ENCODE measurements at places on chromosomes 7 and 10.
A peak's percentile ranks its signal among the peaks of the same experiment; 100 is the strongest.

- DNase-seq = no peak
Observed at GRCh38 chr10:13615650-13616300, 29.0 kb downstream of the PRPF18 start.

GRCh38 chr10:80260295-80261243, 28.9 kb downstream of the MAT1A start:
- no peak for DNase-seq

DNA sequence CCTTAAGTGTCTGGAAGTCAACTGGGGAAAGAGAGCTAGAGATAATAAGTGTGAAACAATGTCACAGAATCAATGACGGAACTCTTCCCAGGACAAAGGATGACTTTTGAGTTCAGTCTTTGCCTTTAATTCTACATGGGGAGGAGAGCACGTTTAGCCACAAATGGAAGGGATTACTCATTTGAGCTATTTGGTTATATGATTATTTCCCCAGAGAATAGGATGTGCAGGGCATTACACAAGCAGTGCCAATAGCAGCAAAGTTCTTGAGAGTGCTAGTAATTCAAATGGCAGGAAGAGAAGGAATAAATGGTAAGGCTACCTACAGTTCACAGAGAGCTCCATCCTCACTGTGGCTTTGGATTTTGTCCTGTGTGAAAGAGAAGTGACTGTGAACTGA, 6.0 kb downstream of the EGFR start:
- DNase-seq = peak; percentile 87

GRCh38 chr10:27369880-27370279, 129.3 kb upstream of the ACBD5 start:
- peak; percentile 13 for DNase-seq

GRCh38 chr7:125908711-125909110, 979.1 kb upstream of the POT1 start:
- no peak for DNase-seq

DNA sequence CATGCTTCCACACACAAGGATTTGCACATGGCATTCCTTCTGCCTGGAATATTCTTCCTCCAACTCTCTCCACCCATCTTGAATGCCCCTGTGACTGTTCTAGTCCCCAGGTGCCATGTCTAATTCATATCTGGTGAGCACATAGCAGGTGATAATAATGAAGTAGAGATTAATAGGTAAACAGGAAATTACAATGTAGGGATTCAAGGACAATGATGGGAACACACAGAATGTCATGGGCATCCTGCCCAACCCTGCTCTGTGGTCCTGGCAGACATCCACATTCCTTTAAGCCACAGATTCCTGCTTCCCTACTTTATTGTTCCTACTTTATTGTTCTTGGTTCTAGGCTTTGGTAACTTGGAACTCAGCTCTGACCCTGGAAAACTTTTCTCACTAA, 115.8 kb downstream of the THSD7A start:
- peak; percentile 41 for DNase-seq

DNA sequence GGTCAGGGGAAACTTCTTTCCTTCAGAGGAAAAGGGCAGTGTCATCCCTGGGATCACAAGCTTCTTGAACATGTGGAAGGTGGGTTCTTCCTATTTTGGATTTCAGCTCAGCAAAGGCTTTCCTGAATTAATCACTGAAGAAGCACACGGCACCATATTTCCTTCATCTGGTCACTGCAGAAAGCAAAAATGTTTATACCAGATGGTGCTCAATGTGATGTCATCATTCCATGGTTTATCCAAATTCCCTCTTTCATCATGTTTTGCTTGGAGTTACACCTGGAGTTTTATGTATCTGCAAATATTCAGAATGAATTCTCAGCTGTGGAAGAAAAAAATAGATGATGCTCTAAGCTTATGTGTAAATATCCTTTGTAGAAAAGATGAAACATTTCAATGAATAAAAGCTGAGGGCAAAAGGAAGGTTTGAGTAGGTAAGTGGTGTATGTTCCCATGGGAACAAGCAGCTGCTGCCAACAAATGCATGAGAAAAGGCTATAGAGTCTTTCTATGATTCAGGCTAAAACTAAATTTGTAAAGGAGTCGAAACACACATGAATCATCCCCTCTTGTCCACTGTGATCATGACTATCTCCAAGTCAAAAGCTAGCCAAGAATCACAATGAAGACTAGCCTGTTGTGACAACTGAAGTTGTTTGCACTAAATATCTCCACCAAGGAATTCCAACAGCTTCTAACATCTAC, 26.9 kb upstream of the BPGM start:
- peak; percentile 89 for DNase-seq

DNA sequence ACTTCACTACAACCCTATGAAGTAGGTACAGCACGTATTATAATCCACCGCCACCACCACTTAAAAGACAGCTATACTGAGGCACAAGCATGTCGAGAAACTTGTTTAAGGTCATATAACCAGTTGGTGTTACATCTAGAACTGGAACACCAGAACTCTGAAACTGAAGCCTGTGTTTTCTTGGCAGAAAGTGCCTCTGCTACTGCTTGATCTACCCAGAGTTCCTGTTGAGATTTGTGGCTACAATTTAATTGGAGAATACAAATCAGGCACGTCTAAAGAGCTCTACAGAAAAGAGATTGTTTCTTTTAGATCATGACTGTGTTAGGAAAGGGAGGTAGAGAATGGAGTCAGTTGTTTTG, 4.3 kb upstream of the ADD3 start:
- no peak for DNase-seq

- peak; percentile 70 for DNase-seq
Observed at GRCh38 chr10:126459032-126459831, 71.0 kb upstream of the ADAM12 start.

DNA sequence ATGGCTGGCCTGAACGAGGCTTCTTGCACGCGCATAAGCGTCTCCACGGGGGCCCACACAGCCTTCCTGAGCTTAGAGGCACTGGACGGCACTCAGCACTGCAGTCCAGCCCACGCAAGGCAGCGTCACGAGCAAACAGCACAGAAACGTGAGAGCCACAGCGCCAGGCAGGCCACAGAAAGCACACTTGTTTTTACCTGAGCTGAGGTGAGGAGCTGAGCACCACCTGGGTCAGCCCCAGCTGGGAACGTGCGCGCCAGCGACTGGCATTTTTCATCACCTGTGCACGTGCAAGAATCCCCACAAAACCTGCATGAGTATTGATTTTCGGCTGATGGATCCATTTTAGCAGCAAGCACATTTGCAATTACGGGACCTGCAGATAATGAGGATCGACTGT, 26.7 kb downstream of the IQCE start:
- DNase-seq = no peak

DNA sequence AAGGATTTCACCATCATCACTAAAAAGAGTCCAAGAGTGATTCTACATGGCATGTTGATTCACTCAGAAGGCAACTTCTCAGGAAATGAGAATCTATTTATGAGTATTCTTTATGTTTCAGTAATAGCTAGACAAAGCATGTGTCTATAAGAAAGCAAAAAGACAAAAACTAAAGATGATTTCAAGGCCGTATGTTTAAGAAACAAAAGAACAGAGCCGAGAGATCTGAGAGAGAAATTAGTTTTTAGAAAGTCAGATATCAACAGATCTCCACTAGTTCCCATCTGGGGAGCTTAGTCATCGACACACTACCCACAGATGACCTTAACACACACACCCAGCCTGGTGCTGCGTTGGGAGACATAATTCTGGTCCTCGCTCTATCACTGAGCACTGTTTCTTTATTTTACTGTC, 21.0 kb downstream of the PIP4K2A start:
- peak; percentile 73 for DNase-seq

- no peak for DNase-seq
Observed at GRCh38 chr10:85228726-85229125, 900.3 kb downstream of the CCSER2 start.

DNA sequence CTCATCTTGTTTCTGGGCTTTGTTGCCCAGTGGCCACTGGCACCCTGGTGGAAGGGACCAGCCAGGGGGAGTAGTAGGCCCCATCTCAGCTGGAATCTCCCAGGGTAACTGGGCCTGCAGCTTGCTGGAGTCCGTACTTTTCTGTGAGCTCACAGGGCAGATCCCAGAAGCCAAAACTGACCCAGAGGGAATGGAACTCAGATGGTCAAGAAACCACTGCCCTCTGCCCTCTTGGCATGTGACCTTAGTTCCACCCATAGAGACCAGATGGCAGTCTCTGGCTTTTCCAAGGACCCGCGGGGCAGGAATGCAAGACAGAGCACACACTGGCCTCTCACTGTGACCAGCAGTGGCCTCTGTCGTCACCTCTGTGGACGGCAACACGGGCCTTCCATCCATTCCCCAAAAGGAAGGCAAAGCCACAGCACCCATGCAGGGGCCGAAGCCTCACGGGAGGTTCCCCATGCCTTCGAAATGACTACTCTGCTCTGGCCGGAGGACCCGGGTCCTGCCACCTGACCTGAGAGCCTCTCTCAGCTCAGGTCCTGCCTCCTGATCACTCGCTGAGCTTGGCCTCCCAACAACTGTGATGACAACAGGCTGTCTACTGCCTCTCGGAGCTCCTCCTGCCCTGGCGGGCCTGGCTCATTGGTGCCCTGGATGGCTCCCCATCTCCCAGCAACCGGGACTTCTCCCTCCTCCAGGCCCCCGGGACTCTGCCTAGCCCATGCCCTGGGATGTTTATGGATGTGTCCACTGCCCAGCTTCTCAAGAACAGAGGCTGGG, 29.9 kb downstream of the MYL10 start:
- DNase-seq = no peak

GRCh38 chr10:23293145-23293724, 51.4 kb downstream of the C10orf67 start:
- peak; percentile 7 for DNase-seq

GRCh38 chr7:23100697-23101096, 4.9 kb upstream of the KLHL7 start:
- no peak for DNase-seq

GRCh38 chr10:50884302-50884701, 1.1 kb downstream of the A1CF start:
- no peak for DNase-seq

DNA sequence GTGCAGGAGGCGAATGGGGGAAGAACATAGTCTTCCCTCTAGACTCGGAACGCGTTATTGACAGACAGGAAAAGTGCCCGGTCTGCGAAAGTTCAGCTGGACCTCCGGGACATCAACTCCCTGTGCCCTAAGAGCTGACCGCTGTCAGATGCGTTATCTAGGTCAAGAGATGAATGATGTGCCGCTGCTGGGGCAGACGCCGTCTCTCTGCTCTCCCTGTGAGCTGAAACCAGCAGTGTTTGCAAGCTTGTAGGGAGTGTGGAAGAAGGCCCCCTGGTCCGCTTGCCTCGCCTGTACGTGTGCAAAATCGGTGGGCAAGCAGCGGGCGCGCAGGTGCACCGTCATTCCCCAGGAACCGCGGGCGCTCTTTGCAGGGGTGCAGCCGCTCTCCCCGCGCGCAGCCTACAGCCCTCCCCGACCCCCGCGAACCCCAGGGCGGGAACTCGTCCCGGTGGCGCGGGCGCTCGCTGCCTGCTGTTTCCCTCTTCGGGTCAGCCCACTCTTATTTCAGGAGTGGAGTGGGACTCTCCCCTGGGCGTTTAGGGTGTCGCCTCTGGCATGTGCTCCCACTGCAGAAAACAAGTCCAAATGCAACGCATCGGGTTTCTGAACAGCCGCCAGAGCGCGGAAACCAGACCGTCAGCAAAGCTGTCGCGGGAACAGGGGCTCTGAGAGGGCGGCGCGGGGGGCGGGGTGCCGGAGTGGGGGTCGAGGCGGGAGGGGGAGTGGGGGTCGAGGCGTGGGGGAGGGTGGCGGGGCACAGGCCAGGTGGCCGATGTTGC, 1.8 kb upstream of the PFKFB3 start:
- DNase-seq = peak; percentile 25

DNA sequence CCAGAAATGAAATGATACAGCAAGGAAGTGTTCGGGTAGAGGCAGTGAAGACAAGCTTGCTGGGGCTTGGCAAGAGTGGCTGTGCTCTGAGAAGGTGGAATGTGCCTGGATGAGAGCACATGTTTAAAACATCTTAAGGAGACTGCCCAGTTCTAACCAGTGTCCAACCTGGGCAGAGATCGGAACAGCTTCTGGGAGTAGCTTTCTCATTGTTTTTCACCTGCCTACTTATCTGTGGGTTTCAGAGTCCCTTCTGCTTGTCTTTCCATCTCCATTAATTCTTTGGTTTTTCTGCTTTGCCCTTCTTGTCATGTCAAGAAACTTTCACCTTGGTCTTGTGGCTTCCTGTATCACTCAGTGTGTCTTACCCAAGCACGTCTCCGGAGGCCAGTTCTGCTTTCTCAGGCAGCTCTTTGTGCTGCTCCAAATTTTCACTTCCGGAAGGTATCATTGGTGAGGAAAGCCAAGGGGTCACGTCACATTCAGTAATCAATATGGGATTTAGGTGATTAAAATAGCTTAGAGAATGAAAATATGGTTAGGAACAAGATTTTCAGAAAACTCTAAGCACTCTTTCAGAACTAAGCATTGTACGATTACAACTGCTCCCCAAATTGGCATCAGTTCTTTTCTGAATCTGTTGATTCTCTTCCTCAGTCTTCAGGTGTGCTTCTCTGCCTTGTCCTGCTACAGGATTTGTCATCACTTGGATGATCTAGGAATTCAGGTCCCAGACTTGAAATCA, 5.5 kb upstream of the LAMB4 start:
- no peak for DNase-seq

DNA sequence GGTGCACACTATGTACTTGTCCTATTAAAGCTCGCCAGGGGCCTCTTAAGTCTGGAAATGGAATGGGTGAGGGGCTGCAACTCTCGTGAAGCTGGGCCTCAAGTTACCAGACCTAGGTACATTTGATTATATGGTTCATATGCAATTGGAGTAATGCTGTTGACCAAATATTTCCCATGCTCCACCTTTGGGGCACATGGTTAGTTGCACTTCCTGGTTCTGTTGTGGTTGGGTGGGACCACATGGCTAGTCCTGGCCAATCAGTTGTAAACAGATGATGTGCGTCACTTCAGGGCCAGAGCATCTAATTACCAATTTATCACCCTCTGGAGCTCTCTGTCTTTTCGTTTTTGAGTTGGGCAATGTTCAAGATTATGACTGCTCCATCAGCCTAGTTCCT, 39.5 kb upstream of the OPN4 start:
- DNase-seq = no peak

DNA sequence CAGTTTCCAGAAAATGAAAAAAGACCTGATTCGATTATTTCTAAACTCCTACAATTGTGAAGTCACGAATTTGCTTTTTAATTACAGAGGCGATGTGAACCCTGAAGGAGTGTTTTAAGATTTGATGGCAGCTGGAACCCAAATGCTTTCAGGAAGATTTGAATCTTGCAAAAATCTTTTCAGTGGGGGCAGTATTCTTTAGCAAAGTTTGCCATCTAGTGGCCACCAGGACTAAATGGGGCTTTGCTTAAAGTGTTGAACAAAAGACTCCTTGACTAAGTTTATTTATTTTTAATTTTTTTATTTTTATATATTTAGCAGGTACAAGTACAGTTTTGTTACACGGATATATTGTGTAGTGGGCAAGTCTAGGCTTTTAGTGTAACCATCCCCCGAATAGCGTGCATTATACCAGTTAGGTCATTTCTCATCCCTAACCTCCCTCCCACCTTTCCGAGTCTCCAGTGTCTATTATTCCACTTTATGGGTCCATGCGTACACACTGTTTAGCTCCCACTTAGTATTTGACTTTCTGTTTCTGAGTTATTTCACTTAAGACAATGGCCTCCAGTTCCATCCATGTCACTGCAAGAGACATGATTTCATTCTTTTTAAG, 98.8 kb downstream of the CACNB2 start:
- peak; percentile 69 for DNase-seq

- DNase-seq = peak; percentile 48
Observed at GRCh38 chr10:108184114-108184513, 1019.6 kb upstream of the SORCS1 start.
